ENCODE measurements at places on chromosomes 1 and 21.
A peak's percentile ranks its signal among the peaks of the same experiment; 100 is the strongest.

DNA sequence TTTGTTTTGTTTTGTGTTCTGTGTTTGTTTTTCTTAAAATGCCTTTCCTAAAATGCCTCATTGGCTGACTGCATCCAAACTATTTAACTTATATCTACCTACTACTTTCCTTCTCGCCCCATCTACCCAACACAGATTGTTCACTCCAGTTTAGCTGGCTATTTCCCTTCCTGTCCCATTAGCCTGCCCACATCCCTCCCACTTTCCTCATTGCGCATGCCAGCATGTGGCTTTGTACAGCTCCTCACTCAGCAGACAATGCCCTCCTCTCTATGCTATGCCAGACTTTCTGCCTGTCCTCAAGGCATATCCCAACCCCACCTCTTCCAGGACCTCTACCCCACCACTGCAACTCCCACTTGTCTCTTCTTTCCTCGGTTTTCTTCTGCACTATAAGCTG is 94.7 kb upstream of the C1orf21 start:
- DNase-seq: no peak

DNA sequence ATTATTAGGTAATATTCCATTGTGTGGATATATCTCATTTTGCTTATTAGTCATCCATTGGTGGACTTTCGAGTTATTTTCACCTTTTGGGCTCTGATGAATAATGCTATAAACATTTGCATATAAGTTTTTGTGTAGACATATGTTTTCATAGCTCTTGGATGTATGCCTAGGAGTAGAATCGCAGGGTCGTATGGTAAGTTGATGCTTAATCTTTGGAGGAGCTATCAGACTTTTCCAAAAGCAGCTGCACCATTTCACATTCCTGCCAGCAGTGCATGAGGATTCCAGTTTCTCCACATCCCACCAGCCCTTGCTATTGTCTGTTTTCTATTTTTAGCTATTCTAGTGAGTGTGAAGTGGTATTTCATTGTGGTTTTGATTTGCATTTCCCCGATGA is 120.3 kb upstream of the TMEM51 start:
- no peak for DNase-seq

GRCh38 chr1:192453360-192453992 is 122.1 kb upstream of the RGS1 start:
- no peak for DNase-seq

DNA sequence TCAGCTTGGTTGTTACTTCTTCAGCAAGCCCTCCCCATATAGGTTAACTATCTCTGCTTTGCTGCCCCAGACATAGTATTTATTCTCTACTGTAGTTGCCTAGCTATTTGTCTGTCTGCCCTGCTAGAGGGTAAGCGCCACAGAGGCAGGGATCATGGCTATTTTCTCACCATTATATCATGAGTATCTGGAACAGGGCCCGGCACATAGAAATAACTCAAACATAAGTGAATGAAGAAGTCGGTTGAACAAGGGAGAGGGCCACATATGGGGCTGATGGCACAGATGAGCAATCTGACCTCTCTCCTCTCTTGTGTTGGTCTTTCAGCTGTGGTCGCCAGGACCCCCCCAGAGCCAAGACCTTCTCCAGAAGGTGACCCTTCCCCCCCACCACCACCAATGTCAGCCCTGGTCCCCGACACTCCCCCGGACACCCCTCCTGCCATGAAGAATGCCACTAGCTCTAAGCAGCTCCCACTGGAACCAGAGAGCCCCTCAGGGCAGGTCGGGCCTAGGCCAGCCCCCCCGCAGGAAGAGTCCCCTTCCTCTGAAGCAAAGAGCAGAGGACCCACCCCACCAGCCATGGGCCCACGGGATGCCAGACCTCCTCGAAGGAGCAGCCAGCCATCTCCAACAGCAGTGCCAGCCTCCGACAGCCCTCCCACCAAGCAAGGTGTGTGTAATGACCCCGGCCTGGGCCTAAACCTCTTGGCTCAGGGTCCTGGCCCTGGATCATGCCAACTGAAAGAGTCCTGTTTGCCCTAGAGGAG is 14.9 kb downstream of the MAP7D1 start:
- DNase-seq: no peak

DNA sequence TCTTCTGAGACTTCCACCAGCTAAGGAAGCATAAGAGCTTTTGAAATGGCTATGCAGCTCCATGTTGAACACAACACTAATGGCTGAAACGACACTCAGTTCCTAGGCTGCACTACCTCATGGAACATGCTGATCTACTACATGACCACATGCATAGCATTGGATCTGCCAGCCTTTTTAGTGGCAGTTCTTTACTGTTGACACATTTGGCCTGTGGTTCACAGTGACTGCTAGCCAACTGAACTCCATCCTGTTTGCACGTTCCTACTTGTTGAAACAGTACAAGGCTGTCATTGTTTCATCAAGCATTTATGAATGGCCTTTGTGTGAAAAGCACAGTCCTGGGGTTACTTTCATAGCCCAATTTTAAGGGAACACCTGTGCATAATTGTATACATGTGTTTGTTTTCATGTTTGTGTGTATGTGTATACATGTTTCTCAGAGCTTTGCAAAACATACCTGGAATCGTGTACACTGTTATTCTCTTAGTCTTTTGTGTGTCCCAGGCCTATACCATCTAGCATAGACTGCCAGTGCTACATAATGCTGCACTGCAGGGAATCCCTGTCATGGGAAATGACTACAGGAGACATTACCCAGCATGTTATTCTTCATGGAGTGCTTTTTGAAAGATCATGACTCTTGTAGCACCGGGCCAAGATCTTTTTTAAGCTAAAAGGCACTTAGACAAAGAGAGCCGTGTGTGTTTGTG is 179.6 kb upstream of the ESRRG start:
- no peak for DNase-seq

GRCh38 chr1:161498646-161499045 is 6.6 kb upstream of the FCGR2A start:
- no peak for DNase-seq

- no peak for DNase-seq
Measured at GRCh38 chr1:15251857-15252835, 5.1 kb downstream of the FHAD1 start.

DNA sequence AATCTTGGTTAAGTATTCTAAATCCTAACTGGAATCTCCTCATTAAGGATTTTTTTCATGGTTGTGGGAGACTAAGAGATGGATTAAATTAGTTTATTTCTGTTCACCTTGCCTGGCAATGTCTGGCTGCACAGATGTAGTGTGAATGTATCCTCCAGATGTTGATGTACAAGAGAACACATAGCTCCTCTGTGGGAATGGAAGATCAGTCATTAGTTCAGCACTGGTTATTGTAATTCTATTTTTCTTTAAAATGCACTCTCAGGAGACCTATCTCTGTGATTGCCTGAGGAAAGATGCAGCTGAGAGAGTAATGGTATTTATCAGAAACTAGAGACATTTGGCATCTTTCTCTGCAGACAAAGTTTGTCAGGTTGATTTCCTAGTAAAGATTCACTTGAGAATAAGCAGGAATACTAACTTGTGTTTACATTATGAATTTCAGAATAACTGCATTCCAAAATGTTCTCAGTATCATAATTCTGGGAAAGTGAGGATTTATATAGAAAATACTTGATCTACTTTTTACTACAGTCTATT is 178.6 kb downstream of the GIPC2 start:
- no peak for DNase-seq

GRCh38 chr1:227666286-227666685 is 68.8 kb downstream of the JMJD4 start:
- DNase-seq: no peak

GRCh38 chr1:204087181-204087892 is 14.4 kb downstream of the SOX13 start:
- DNase-seq: no peak

GRCh38 chr1:117566556-117566955 is 39.3 kb upstream of the TENT5C start:
- no peak for DNase-seq

DNA sequence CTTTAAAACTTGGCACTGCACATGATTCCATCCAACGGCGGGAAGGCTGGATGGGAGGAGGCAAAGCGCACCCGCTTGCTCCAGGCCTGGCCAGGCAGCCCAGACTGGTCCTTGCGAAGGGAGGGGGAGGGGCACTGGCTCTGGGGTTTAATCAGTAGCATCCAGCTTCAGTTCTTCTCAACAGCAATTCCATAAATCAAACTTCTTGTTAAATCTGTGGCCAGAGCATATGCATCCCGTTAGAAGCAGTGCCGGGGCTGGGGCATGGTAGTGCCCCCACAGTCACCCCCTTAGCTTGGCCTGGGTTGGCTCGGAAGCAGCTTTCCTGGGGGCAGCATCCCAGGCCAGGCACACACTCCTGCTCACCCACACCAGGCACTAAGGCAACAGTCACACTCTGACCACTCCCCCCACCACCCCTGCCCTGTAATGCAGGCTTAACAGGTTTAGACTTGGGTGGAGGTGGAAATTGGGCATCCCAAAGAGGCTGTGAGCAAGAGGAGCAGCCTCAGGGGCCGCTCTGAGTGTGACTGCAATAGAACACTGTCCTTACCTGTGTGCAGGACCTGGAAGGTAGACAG is 94.1 kb upstream of the CASZ1 start:
- no peak for DNase-seq

GRCh38 chr21:42677339-42678321 is 24.2 kb downstream of the PDE9A start:
- peak; percentile 86 for DNase-seq
